Kidney (tissue), 22 donors: ENCODE measurements at places on chromosomes 4 and X. TPM values are rescaled to one million over a fixed set of nuclear protein-coding genes. Genes with fewer than 3 reads are reported as not detected.

- no peak for DNase-seq
- peaks cover 54% of the 10 kb centered on the region for H3K4me1 ChIP-seq
- H3K4me3 ChIP-seq = no peak overlapping the region
- H3K36me3 ChIP-seq = no peaks in the 10 kb centered on the region
Measured at GRCh38 chr4:8191136-8191747, 7.8 kb upstream of the SH3TC1 start.

GRCh38 chr4:41429280-41429669 lies 108.7 kb upstream of the LIMCH1 start:
- no peaks in the 10 kb centered on the region for H3K36me3 ChIP-seq
- H3K4me3 ChIP-seq = no peak overlapping the region
- DNase-seq = no peak
- no peak overlapping the region for H3K27ac ChIP-seq

DNA sequence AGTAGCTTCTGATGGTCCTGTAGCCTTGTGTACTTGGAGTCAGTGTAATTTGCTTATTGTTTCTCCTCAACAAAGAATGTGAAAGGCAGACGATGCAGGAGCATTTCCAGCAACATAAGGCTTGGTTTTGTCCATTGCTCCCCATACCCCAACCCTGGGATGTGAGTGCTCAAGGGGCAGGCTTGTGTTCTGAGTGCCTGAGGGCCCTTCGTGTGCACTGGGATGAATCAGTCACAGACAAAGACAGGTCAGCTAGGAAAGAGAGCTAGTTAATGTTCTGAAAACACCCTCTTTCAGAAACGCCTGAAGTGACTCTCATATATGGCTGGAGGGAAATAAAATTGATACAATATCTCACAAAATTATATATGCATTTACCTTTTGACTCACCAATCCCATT lies 59.1 kb downstream of the PRPS1 start:
- H3K27ac ChIP-seq = no peak overlapping the region
- peaks cover 34% of the 10 kb centered on the region for H3K4me1 ChIP-seq
- no peaks in the 10 kb centered on the region for H3K27me3 ChIP-seq
- no peaks in the 10 kb centered on the region for H3K36me3 ChIP-seq

DNA sequence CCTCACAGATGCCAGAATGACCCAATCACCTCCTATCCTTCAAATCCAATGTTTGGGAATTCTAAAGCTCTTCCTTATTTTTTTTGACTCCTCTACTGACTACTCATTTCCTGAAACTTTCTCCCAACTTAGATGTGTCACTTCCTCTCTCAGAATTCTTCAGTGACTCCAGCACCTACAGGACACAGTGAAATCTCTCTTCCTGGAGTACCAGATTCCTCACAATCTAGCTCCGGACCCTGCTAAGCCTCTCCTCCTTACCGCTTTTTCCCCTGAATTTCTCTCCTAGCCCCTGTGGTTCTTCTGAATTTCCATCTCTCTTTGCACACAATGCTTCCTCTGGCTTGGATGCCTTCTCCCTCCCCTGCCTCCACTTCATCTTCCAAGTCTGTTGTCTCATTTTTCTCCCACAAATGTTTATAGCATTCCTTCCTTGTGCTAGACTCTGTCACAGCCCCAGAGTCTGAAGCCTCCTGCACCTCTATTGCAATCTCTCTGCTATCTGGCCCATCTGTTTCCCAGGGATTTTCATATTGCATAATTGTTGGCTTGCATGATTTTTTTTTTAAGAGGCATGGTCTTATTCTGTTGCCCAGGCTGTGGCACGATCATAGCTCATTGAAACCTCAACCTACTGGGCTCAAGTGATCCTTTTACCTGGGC lies 80.1 kb downstream of the ANAPC4 start:
- no peak for DNase-seq
- no peak overlapping the region for H3K27ac ChIP-seq
- H3K4me3 ChIP-seq = no peak overlapping the region
- H3K36me3 ChIP-seq = no peaks in the 10 kb centered on the region
- H3K27me3 ChIP-seq = no peaks in the 10 kb centered on the region

GRCh38 chr4:78361621-78362120 lies 189.9 kb upstream of the ANXA3 start:
- no peak for DNase-seq
- H3K4me1 ChIP-seq = no peaks in the 10 kb centered on the region
- no peak overlapping the region for H3K4me3 ChIP-seq
- H3K27me3 ChIP-seq = no peaks in the 10 kb centered on the region

The ZBTB33 gene
- 13.0 TPM for total RNA-seq

GRCh38 chr4:88600176-88600838 lies 8.0 kb downstream of the HERC3 start:
- peaks cover 7% of the 10 kb centered on the region for H3K36me3 ChIP-seq
- DNase-seq = no peak
- no peaks in the 10 kb centered on the region for H3K27me3 ChIP-seq
- H3K27ac ChIP-seq = no peak overlapping the region

GRCh38 chr4:87961993-87962392 lies 13.5 kb upstream of the SPP1 start:
- H3K36me3 ChIP-seq = no peaks in the 10 kb centered on the region
- no peak for DNase-seq
- no peaks in the 10 kb centered on the region for H3K27me3 ChIP-seq
